ENCODE measurements at places on chromosomes 6 and 20. TPM values are rescaled to one million over a fixed set of nuclear protein-coding genes. Genes with fewer than 3 reads are reported as not detected.

SLC17A3 gene
- not detected for polyA plus RNA-seq

WFDC5 gene
- not detected for polyA plus RNA-seq

ZNF512B gene
- 1.5 TPM for polyA plus RNA-seq

SCRT2 gene
- polyA plus RNA-seq, result not detected

FITM2 gene
- polyA plus RNA-seq, result 7.1 TPM

MYLK2 gene
- not detected for polyA plus RNA-seq

Data from GM23248 (cell line).